Hypothalamus (tissue), 51 donors: ENCODE measurements at places on chromosomes 7 and 10.

- no peak for DNase-seq
These were observed 596.6 kb upstream of the CELF2 start for GRCh38 chr10:10421071-10421470.

GRCh38 chr7:24788961-24789576, 31.8 kb upstream of the GSDME start:
- DNase-seq, result no peak

DNA sequence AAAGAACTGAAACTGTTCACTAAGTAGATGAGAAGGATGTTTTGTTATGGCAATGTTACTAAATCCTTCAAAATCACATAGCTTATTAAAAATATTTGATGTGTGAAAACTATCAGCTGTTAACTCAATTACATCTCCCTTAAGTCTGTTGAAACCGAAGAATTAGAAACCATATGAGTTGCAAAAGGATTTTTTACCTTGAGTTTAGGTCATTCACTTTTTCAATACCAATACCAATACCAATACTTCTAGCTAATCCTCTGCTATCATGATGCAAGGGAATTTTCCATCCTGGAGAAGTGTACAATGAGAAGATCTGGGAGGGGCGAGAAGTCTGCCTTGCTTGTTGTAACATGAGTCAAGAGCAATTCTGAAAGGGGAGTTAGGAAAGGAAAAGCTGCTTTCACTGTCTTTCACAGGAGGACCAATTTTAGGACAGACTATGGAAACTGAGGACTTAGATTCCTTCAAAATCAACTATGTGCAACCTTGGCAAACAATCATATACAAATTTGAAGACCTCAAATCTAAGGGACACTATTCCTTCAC, 199.7 kb downstream of the IMMP2L start:
- DNase-seq, result no peak

- no peak for DNase-seq
These were observed 55.7 kb upstream of the ZRANB1 start for GRCh38 chr10:124886195-124886594.

GRCh38 chr10:7717767-7718166, 14.7 kb downstream of the ITIH2 start:
- DNase-seq, result no peak

DNA sequence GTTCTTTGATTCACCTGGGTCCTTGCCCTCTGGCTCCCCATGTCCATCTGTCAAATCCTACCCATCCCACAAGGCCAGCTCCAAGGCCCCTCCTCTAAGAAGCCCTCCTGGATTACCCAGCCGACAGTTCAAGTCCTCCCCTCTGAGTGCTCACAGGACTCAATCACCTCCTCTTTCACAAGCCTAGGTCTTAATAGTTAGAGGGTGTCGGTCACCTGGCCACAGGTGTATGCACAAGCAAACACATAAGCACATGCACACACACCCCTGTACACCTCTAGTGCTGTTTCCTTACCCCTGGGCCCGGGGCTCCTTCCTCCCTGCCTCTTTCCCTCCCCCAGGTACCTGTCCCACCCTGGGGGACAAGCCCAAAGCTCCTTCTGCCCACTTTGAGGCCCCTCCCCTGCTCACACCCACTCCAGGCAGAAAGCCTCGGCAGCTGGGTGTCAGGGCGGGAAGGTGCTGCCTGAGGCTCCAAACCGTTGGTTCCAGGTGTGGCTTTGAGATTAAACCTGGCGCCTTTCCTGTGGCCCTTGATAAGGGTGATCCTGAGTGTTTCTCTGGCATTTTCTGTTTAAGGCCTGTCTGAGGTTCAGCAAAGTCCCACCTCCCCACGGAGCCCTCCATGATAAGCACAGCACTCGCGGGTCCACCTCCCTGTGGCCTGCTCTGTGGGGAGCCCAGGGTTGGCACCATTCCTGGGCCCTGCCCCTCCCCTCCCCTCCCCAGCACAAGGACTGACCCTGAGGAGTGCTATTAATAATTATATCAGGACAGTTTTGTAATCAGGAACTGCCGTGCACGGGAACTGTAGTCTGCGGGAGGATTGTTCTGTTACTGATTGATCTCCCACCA, 14.6 kb upstream of the AQP1 start:
- no peak for DNase-seq

- DNase-seq, result peak; percentile 32
These were observed 812 bp downstream of the DOCK1 start for GRCh38 chr10:126905776-126906703.

DNA sequence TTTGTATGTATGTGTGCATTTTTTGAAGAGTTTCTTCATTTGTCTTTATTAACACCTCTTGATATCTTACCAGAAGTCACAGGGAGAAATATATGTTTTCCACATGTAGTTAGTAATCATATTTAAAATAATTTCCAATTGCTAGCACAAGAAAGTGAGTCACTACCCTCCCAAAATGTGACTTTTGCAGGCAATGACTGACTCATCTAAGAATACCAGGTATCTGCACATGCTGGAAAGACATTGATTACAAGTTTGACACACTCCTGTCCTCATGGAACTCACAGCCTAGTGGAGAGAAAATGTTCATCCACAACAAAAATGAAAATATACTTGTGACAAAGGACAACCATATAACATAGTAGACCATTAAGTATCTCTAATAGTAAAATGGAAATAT, 82.9 kb downstream of the SEMA3D start:
- DNase-seq, result no peak

- no peak for DNase-seq
These were observed 268.9 kb upstream of the KLF6 start for GRCh38 chr10:4053940-4054339.

DNA sequence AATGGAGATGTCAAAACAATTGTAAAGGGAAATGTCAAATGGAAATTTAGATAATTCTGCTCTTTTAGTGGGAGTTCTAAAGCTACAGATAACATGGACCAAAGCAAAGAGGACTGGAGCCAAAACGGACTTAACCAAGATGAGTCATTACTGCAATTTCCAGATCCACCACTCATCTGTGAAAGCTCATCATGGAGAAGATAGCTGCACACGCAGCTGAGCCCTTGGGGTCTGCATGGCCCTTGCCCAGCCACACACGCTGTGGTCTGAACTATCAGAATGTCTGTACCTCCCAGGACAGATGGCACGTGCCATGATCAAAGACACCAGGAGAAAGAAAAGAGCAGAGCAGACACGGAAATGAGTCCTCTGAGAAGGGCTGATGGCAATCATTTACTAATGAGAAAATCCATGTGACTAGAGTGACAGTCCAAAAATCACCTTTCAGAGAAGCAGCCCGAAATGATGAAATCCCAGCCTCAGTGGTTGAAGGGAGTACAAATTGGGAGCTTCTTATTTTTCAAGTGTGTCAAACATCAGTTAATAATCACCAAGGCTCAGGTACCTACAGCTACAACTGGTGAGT, 177.9 kb upstream of the MGMT start:
- no peak for DNase-seq

- no peak for DNase-seq
These were observed 8.2 kb downstream of the GSAP start for GRCh38 chr7:77407906-77408305.

DNA sequence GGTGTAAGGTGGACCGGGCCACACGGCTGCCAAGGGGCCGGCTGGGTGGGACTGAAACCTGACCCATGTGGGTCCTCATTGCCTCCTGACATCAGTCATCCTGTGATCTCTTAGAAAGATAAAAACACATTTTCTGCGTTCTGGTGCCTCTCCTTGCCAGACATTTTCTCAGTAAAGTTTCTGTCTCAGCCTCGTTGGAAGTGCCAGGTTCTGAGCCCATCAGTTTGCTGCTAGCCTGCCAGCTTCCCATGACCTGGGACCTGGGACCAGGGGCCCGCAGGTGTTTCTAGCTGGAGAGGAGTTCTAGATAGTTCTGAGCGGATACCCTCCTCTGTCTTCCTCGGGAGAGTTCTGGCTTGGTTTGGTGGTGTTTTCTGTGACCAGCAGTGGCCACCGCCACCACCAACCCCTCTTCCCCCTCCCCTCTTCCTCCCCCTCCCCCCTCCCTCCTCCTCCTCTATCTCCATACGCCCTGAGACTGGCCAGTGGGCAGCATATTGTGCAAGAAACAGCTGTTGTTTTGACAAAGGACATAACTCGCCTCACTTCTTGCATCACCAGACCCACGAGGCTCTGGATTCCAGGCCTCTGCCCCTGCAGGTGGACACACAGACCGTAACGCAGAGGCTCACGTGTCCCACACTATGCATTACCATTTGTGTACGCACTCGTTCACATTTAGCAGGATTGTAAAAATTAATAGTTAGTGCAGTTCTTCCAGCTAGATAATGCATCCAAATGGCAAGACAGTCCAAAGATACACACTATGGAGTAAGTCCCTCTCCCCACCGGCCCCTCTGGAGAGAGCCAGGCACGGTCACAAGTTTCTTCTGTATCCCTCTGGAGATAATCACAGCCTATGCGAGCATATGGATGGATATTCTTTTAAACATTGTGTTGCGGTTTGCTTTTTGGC, 94.6 kb downstream of the CUX1 start:
- DNase-seq, result no peak

- no peak for DNase-seq
These were observed 261.2 kb downstream of the GLI3 start for GRCh38 chr7:41975849-41976248.

DNA sequence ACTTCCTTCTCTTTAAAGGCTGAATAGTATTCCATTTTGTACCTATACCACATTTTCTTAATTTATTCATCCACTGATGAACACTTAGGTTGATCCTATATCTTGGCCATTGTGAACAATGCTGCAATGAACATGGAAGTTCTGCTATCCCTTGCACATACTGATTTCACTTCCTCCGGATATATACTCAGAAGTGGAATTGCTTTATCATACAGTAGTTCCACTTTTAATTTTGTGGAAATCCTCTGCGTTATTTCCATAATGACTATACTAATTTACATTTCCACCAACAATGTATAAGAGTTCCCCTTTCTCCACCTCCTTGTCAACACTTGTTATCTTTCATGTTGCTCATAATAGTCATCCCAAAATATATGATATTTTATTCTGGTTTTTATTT, 312.6 kb downstream of the PLXDC2 start:
- no peak for DNase-seq

GRCh38 chr10:11782793-11783557, 40.2 kb upstream of the PROSER2 start:
- no peak for DNase-seq

DNA sequence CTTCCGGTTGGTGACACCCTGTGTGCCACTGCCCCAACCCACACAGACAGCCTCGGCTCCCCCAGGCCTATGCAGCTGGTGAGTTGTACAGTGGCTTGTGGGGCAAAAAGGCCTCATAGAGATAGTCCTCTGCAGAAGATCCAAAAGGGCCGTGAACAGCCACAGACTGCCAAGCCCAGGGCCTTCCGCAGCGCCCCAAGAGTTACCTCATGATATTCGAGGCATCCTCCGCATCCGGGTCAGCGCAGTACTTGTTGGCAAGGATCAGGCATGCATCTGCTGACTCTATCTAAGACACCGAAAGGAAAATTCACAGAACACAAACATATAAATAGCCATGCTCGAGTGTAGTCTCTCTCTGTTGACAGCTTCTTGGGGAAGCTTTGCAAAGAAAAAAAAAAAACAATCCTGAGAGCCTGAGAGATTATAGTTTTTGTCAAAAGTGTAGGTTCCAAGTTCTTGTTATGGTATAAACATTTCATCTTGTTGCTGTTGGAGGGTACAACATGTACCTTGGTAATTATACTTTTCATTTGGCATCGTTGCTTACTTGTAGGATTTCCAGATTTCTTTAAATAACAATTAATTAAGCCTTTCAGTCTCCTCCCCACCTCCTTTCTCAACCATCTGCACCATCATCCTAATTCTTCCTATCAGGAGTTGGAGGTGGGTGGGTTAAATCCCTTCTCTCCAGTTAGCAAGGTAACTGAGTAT, 553.0 kb downstream of the KCNMA1 start:
- DNase-seq, result no peak

- DNase-seq, result no peak
These were observed 21.7 kb upstream of the MALSU1 start for GRCh38 chr7:23277359-23277989.

- no peak for DNase-seq
These were observed 3.9 kb downstream of the PPP1R17 start for GRCh38 chr7:31690935-31691334.

GRCh38 chr10:90872648-90873020, 860 bp downstream of the RPP30 start:
- no peak for DNase-seq

- no peak for DNase-seq
These were observed 94.3 kb downstream of the ZMIZ1 start for GRCh38 chr10:79162861-79163665.

DNA sequence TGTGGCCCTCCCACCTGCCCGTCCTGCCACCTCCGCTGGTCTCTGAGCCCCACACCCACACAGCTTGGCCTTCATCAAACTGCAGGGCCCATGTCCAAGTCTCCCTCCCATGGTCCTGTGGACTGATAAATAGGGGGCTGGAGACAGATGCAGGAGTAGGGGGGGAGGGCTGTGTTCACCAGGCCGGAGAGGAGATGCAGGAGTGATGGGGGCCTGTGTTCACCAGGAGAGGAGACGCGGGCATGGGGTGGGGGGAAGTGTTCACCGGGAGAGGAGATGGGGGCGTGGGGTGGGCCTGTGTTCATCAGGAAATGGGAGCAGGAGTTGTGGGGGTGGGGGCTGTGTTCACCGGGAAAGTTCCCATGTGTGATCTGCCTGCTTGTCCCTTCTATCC, 37.0 kb downstream of the JAKMIP3 start:
- no peak for DNase-seq

DNA sequence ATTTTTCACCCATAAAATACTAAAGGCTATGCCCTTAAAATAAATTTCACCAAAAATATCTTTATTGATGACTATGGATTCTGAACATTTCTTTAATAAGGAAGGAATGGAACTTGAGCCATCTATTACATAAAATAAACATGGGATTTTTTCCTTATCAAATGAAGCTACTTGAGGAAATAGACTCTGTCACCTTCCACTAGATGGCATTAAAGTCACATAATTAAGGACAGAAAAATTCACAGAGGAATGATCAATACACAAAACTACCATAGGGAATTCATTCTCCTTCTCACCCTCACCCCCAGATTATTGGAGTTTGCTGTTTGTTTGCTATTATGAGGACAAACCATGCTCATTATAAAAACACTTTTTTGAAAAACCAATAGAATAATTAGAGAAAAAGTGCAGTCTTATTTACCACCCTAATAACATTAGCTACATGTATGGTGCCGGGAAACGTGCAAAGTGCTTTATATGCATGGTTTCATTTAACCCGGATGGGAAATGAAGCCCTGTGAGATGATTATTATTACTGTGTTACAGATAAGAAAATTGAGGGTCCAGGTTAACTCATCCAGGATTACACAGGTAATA, 21.1 kb upstream of the FOXI2 start:
- DNase-seq, result no peak

- DNase-seq, result no peak
These were observed 116.2 kb downstream of the LSMEM1 start for GRCh38 chr7:112596981-112597380.
